ENCODE measurements at places on chromosomes 3 and 15. TPM values are rescaled to one million over a fixed set of nuclear protein-coding genes. Genes with fewer than 3 reads are reported as not detected.

- no peak for DNase-seq
Observed at GRCh38 chr15:78120523-78120922, 10.7 kb downstream of the CIB2 start.

DNA sequence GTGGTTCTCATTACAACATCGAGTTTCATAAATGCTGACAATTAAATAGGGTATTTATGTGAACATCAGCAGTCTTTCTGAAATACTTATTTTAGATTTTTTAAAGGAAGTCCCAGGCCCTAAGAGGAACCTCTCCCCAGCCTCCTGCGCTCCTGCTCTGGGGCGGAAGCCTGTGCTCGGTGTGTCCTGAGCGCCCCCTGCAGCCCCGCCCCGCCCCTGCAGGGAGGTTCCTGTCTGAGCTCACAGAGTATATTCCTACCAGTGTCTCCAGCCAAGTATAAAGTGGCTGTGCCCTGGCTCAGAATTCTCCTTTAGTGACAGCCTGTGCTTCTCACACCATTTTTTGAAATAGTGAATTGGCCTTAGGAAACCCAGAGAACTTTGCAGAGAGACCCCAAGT, 567.9 kb downstream of the GOLGA6L6 start:
- no peak for DNase-seq

GABRG3 gene
- not detected for total RNA-seq

- DNase-seq = no peak
Observed at GRCh38 chr15:66937588-66937987, 127.8 kb upstream of the SMAD3 start.

NBEAL2 gene
- total RNA-seq = 14.5 TPM

- no peak for DNase-seq
Observed at GRCh38 chr3:51642462-51642861, 28.6 kb upstream of the TEX264 start.

PLXND1 gene
- 66.3 TPM for total RNA-seq

INAFM2 gene
- 55.6 TPM for total RNA-seq

DNA sequence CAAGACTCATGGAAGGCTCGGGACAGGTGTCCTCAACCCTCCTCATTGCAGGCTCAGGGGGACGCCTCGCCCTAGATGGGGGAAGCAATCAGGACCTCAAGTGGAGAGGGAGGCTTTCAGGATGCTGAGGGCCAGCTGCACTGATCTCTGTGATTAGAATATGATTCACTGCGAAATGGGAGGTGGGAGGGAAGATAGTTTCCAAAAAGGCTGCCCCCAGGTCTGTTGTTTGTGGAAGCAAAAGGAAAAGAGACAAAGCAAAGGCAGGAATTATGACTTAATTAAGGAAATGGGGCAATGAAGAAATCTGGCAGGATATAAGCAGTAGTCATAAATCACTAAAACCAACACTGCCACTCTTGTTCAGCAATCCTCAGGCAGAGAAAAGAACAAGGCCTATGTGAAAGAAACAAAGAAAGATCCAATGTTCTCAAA, 85.6 kb upstream of the ABHD17C start:
- no peak for DNase-seq

CNTN6 gene
- total RNA-seq = not detected

DNA sequence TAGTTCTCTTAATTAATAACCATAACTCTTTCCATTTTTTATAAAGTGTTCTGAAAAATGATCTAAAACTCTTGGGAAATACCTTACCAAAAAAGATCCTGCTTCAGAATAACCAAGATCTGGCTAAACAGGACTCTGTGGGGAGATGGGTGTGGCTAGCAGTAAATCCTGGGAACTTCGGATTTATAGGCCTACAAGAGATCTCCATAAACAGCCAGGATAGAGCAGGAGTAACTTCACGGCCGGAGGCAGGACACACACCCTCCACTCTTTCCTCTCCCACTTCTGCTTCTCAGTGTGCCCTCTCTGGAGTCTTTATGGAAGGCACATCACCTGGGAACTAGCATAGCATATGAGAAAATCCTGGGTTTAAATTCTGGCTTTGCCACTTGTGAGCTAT, 309.4 kb upstream of the SOX2 start:
- no peak for DNase-seq

GOLGA6L10 gene
- 0.14 TPM for total RNA-seq

DNA sequence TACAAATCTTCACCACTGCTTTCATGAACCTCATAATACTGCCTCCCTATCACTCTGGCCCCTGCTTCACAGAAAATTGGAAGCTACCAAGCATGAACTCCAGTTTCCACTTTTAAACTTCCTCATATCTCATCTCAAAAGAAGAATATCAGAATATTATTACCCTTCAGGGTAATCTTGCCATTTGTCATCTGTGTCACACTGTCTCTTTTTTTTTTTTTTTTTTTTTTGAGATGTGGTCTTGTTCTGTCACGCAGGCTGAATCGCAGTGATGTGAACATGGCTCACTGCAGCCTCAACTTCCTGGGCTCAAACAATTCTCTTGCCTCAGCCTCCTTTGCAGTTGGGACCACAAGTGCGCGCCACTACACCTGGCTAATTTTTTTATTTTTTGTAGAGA, 80.4 kb upstream of the TCF12 start:
- no peak for DNase-seq

GRCh38 chr15:63800739-63801138, 33.0 kb downstream of the HERC1 start:
- no peak for DNase-seq
